Choroid plexus epithelial cell (primary cell): ENCODE measurements at places on chromosomes 11 and 22.

- peak; percentile 33 for DNase-seq
Observed at GRCh38 chr11:20363500-20364340, at the start of gene HTATIP2. Gene HTATIP2 (plus strand): TSS chr11:20363714. CDS start chr11:20364238, 524 bp downstream.

GRCh38 chr22:33896575-33897447 is 23.5 kb downstream of the LARGE1 start:
- DNase-seq, result peak; percentile 31

- no peak for DNase-seq
Observed at GRCh38 chr11:32026766-32027165, 64.1 kb upstream of the RCN1 start.

- peak; percentile 86 for DNase-seq
Observed at GRCh38 chr11:107496011-107496410, 38.4 kb upstream of the CWF19L2 start.

DNA sequence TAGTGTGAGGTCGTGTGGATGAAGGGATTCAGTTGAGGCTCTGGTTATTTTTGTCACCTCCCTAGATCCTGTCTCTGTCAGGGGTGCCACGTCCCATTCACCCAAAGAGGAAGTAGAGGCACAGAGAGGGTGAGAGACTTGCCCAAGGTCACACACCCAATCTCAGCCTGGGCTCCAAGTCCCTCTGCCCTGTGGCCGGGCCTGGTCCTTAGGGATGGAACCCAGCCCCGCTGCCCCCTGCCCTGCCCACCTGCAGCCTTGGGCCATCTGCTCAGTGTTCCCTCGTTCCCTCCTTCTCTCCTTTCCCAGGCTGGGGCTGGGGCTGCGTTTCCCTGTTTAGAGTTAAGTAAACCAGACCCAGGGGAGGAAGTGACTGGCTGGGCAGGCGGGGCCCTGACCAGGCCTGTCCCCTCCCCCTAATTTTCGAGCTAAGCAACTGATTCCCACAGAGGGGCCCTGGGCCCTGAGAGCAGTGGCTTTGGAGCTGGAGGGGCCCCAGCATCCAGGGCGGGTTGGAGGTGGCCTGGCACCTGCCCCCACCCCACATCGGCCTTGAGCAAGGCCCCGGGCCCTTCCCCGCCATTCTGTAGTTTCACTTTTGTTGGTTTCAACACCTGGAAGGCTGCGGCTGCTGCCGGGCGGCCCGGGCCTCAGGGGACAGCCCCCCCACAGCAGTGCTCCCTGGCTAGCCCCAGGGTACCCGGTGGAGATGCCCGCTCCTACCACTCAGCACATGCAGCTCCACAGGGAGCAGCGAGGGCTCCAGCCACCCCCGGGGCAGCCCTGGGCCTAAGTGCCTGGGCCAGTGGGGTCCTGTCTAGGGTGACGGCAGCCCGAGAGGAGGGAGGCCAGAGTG is 1.5 kb downstream of the TCIRG1 start:
- DNase-seq, result peak; percentile 73

- DNase-seq, result peak; percentile 11
Observed at GRCh38 chr11:107123022-107123421, 104.7 kb upstream of the GUCY1A2 start.

DNA sequence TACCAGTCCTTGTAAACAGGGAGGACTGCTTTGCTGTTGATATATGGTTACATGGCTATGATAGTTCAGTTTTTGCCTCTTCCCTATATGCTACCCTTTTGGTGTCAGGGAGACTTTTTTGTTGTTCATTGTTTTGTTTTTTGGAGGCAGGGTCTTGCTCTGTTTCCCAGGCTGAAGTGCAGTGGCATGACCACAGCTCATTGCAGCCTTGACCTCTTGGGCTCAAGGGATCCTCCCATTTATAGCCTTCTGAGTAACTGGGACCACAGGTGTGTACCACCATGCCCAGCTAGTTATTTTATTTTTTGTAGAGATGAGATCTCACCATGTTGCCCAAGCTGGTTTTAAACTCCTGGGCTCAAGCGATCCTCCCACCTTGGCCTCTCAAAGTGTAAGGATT is 38.6 kb upstream of the SPTBN2 start:
- no peak for DNase-seq

DNA sequence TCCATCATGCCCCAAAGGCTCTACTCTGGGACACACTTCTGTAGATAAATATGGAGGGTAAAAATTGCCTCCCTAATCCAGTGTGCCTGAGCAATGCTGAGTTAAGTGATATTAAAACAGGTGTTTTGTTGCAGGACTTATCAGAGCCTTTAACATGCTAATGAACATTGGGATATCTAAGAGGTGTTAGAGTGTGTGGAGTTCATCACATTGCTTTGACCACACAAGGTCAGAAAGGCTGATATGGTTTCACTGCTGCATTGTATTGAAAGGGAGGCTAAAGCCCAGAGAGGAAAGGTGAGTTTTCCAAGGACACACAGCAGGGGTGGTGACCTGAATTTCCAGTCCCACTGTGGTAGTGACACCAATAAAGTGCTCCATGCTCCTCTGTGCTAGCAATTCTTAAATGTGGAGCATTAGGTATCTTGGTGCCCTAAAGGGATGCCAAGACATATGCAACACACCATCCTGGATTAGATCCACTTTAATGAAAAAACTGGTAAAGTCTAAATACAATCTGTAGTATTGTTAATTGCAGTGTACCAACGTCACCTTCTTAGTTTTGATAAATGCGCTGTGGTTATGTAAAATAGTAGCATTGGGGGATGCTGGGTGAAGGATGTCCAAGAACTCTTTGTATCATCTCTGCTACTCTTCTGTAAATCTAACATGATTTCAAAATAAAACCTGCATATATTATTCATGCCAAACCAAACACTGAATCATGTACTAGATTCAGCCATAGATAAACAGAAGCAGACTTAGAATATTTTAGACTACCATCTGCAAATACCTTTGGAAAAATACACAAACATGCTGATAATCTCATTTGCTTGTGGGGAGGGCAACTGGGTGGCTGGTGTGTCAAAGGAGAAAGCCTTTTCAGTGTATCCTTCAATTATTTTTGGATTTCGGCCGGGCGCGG is 45.8 kb downstream of the MIAT start:
- peak; percentile 87 for DNase-seq

DNA sequence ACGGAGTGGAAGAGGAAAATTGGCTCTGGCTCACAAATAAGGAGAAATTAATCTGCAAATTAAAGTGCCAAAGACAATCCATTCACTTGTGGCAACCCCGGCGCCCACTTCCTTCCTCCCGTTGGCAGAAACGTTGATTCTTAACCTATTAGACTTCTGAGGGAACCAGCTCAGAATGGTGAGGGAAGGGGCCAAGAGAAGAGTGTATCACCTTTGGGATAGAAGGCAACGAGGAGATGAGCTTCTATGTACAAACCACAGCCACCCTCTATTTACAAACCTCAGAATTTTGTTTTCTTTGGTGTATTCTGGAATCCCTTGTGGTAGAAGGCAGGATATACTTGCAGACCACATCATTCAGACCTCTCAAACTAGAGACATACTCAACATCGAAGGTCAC is 1.1 kb downstream of the MB start:
- no peak for DNase-seq
